ENCODE measurements at places on chromosomes 2 and 18.
A peak's percentile ranks its signal among the peaks of the same experiment; 100 is the strongest.

GRCh38 chr2:39584283-39584965 is 81.3 kb upstream of the TMEM178A start:
- no peak for DNase-seq

DNA sequence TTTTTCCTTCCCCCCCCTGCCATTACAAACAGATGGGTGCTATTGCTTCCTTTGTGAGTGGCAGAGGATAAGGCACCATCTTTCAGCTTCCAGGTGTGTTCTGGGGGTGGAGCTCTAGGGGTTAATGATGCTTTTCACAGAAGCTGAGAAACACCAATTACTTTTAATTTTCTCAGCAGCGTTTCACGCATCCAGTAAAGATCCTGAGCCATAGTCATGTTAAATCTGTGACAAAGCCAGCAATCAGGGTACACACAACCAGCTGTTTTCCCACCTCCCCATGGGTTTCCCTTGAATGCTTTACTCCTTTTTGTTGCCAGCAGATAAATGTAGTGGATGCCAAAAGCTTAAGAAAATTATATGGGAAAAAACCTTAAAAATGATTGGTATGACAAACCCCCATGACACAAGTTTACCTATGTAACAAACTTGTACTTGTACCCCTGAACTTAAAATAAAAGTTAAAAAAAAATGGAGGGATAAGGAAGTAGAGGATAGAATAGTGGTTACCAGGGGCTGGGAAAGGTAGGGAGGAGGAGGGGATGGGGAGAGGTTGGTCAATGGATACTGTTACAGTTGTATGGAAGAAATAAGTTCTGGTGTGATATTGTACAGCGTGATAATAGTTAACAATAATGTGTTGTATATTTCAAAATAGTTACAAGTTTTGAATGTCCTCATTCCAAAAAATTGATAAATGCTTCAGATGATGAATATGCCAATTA is 70.0 kb downstream of the ACOXL start:
- DNase-seq, result no peak

GRCh38 chr18:35923939-35924684 is 48.4 kb upstream of the RMP24 start:
- DNase-seq, result no peak

GRCh38 chr2:82215212-82215611 is 1910.7 kb upstream of the LRRTM1 start:
- no peak for DNase-seq

DNA sequence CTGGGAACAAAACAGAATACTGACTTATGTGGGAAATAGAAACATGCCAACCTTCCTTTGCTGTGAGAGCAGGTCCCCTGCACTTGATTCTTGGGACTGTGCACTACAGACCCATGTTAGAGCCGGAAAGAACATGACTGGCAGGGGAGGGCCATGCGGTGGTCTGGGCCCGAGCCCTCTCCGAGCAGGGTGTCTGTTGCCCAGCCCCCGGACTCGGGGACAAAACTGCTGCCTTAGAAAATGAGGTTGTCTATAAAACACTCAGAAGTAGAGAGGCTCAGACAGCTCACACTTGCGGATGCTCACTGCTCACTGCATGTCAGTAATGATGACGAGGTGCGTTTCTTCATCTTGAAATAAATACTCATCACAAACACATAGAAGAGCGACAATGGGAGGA is 270.7 kb upstream of the HDAC4 start:
- no peak for DNase-seq

GRCh38 chr2:128691526-128691925 is 372.9 kb upstream of the HS6ST1 start:
- no peak for DNase-seq

GRCh38 chr2:23859983-23860382 is 66.9 kb downstream of the ATAD2B start:
- DNase-seq, result no peak

DNA sequence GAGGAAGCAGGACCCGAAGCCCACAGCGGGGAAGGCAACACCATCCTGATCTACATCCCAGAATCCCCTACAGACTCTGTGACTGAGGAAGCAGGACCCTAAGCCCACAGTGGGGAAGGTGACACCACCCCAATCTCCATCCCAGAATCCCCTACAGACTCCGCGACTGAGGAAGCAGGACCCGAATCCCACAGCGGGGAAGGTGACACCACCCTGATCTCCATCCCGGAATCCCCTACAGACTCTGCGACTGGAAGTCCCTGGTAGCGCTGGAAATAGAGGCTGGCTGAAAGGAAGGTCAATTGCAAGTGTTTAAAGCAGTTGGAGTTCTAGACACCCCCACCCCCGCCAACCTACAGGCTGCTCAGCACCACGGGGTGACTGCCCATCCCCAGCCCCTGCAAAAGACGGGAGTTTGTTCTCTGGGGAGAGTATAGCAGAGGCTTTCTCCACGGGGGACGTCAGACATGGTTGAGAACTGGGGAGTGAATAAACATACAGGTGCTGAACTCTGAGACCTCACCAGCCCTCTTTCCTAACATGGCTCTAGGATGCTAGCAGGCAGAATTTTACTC is 21.0 kb downstream of the CIB4 start:
- DNase-seq, result no peak

- DNase-seq, result no peak
Observed at GRCh38 chr2:153476816-153477635, 1.5 kb downstream of the RPRM start.

- no peak for DNase-seq
Observed at GRCh38 chr18:22102953-22103646, 66.3 kb upstream of the GATA6 start.

DNA sequence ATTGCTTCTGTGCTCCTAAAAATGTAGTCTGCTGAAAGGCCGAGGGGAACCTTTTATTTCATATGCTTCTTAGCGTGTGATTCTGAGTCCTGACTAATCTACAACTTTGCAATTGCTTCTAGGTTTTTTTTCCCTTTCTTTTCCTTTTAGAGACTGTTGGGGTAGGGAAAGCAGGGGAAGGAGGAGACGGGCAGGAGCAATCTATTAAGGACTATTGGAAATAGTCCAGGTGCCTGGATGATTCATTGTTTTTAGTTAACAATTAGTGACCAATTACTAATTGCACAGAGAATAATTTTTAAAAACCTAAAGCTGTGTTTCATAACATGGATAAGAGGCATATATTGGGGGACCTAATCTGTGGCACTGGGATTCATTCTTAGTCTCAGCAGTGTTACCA is 49.4 kb upstream of the STON1 start:
- no peak for DNase-seq

DNA sequence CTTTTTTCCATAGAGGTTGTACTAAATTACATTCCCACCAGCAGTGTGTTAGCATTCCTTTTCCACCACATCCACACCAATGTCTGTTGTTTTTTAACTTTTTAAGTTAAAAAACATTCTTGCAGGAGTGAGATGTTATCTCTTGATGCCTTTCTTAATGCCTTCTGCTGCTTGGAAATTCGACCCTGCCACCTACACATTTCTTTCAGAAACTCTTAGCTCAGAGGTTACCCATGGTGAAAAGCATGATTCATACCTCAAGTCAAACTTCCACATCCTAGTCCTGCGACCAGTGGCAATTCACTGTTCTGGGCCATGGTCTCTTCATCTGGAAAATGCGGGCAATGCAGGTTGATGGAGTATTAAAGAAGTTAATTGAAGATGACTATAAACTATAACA is 12.7 kb upstream of the HNMT start:
- DNase-seq, result no peak

DNA sequence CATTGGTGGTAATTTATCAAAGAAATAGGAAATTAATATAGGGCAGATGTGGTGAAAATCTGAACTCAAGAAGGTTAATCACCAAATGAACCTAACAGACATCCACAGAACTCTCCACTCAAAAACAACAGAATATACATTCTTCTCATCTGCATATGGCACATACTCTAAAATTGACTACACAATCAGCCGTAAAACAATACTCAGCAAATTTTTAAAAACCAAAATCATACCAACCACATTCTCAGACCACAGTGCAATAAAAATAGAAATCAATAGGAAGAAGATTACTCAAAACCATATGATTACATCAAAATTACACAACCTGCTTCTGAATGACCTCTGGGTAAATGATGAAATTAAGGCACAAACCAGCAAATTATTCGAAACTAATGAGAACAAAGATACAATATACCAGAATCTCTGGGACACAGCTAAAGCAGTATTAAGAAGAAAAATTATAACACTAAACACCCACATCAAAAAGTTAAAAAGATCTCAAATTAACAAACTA is 31.0 kb downstream of the RBM43 start:
- no peak for DNase-seq

DNA sequence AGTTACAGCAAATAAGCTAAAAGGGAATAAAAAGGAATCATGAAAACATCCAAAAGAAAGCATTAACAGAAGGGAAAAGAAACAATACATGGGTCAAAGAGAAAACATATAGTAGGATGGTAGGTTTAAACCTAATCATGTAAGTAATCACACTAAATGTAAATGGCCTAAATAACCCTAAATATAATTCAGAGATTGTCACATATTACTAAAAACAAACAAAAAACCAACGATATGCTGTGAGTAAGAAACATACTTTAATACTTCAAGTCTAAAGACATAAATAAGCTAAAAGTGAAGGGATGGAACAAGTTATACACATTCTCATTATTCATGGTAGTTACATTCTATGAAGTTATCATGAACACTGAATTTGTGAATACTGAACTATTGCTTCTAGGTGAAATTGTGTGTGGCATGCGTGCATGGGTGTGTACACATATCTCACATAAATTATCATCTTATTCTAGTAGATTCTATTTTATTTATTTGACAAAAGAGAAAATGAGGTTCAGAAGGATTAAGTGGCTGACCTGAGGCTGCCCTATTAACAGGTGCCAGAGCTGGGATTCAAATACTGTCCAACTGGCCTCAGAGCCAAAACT is 170.9 kb downstream of the SEPTIN10 start:
- DNase-seq, result no peak

GRCh38 chr2:71879509-71880184 is 268.0 kb downstream of the CYP26B1 start:
- no peak for DNase-seq

DNA sequence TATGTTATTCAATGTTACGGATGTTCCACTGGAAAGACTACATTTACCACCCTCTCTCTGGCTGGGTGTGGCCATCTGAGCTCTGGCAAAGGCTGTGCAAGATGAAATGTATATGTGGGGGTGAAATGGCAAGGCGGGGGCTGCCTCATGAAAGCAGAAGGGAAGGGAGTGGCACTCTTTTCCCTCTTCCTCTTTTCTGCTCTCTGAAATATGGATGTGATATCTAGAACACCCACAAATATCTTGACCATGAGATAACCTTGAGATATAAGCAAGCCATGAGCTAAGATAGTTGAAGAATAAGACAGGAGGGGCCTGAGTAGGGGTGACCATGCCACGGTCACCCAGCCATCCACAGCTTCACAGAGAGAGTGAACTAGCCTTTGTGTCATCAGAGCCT is 367.8 kb upstream of the ID2 start:
- no peak for DNase-seq

- no peak for DNase-seq
Observed at GRCh38 chr2:239234191-239235175, 166.3 kb downstream of the HDAC4 start.

GRCh38 chr2:218368150-218368528 is 11.5 kb downstream of the CATIP start:
- DNase-seq, result peak; percentile 15

DNA sequence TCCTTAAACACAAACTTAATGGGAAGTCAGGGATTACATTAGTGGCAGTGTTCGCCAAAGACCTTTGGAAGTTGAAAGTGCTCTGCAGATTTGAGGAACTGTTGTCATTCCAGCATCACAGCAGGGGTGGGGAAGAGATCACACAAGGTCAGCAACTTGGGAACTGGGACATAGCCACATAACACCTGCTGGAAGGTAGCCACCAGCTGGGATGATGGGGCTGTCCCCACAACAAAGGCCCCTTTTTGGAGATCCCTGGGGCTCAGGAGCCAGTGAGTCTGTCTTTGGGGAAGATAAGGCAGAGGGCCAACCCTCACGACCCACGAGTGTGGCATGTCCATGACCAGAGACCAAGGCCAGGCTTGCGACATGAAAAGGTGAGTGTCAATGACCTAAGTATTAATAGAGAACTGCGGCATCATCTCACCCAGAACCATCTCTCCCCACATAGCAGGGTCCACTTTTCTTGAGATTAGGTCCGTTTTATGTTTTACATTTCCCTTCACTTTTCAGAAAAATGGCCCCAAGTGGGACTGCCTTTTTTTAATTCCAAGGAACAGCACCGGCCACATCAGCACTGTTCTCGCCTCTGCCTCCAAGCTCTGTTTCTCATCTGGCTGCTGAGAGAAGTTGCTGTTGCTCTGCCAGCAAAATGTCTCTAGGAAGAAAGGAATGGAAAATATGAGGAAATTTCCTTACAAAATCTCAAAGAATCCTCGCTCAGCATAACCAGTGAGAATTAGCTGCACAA is 106.9 kb downstream of the GFPT1 start:
- DNase-seq, result no peak

- DNase-seq, result no peak
Observed at GRCh38 chr18:527146-527545, 26.6 kb upstream of the COLEC12 start.

DNA sequence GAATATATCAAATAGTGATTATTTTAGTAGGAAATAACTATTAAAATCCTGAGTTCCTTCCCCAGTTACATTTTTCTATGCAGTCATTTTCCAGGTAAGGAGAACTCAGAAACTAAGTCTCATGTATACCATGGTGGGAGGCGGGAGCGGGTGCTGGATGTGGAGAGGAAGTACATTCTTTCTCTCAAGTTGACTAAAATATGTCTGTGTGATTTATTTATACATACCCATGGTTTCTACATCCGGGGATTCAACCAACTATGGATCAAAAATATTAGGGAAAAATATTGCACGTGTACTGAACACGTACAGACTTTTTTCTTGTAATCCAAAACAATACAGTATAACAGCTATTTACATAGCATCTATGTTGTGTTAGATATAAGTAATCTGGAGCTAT is 6.8 kb downstream of the ZCCHC2 start:
- DNase-seq, result no peak

- DNase-seq, result no peak
Observed at GRCh38 chr2:3173031-3173430, 204.6 kb downstream of the EIPR1 start.

DNA sequence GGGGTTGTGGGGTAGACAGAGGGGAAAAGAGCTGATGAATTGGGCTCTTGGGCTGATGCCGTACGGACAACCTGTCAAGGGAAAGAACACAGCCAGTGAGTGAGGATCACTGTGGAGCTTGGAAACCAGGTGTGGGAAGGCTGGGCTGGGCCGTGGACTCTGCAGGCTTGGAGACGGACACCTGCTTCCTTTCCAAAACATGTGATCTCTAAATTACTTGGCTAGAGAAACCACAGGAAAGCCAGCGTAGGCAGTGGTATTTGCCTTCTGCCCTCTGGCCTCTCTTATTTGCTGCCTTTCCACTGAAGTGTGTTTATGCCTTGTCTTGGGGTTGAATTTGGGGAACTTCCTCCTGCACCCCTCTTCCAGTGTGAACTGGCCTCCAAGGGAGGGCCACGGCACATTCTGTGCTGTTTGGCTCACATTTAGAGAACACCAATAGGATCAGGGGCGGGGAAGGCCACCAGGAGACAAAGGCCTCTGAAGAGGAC is 267.7 kb downstream of the PRKCE start:
- DNase-seq, result no peak

All from activated CD4-positive, alpha-beta T cell treated with anti-CD3 and anti-CD28 coated beads, Interleukin-2, amount 50 U/mL, for 48 hours (primary cell).